ENCODE measurements at places on chromosomes 16 and 17. TPM values are rescaled to one million over a fixed set of nuclear protein-coding genes. Genes with fewer than 3 reads are reported as not detected.
A peak's percentile ranks its signal among the peaks of the same experiment; 100 is the strongest.

DNA sequence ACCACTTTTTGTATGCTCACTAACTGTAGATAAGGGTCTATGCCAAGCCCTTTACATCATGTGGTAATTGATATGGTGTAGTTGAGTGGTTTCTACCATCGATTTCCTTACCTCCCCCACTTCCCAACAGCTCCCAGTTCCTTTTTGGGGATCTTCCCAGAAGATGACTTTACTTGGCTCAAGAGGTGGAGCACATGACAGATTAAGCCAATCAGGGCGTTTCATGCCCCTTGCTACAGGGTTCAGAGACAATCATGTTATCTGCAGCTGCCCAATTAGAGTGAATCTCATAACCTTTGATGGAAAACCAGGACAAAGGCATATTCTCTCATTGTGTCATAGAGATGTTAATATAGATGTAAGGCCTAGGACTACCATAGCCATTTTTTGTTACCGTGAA is 16.2 kb upstream of the BMERB1 start:
- DNase-seq, result no peak

The FAM20A gene
- not detected for total RNA-seq

DNA sequence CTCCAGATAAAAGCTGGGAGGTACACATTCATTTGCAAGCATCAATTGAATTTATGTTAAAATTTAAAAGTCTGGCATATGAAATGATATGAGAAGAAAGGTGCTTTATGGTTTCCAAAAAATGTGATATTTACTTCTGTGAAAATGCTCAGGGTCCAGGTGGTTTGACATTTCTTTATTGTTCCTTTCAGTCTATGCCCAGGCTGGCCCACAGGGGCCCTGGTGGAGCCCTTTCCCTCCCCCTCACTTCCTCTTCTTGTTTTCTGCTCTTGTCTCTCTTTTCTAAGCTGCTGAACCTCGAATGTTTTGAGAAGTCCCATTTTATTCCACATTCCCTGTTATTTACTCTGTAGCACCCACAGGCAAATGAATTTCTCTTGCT is 127.8 kb downstream of the HS3ST3B1 start:
- peak; percentile 60 for DNase-seq

The DHRS7B gene
- total RNA-seq, result 19.0 TPM

- DNase-seq, result no peak
Observed at GRCh38 chr17:61325382-61326073, 74.1 kb upstream of the TBX2 start.

The OTOP3 gene
- not detected for total RNA-seq

GRCh38 chr17:9645851-9646545 is 681 bp downstream of the USP43 start:
- peak; percentile 40 for DNase-seq

The ABCA6 gene
- 0.21 TPM for total RNA-seq

GRCh38 chr17:58320570-58321323 is 7.8 kb downstream of the TSPOAP1 start:
- no peak for DNase-seq
